Calu3 (cell line): ENCODE measurements at places on chromosomes 4 and X. TPM values are rescaled to one million over a fixed set of nuclear protein-coding genes. Genes with fewer than 3 reads are reported as not detected.

- H3K27ac ChIP-seq = no peak overlapping the region
- no peaks in the 10 kb centered on the region for H3K4me1 ChIP-seq
- H3K27me3 ChIP-seq = peaks cover 70% of the 10 kb centered on the region
These were observed 125.8 kb upstream of the LNX1 start for GRCh38 chr4:53717064-53717549.

AFF2 gene
- 0.17 and 0.27 TPM in 2 replicates for total RNA-seq

CT45A10 gene
- not detected in 2 replicates for total RNA-seq

DNA sequence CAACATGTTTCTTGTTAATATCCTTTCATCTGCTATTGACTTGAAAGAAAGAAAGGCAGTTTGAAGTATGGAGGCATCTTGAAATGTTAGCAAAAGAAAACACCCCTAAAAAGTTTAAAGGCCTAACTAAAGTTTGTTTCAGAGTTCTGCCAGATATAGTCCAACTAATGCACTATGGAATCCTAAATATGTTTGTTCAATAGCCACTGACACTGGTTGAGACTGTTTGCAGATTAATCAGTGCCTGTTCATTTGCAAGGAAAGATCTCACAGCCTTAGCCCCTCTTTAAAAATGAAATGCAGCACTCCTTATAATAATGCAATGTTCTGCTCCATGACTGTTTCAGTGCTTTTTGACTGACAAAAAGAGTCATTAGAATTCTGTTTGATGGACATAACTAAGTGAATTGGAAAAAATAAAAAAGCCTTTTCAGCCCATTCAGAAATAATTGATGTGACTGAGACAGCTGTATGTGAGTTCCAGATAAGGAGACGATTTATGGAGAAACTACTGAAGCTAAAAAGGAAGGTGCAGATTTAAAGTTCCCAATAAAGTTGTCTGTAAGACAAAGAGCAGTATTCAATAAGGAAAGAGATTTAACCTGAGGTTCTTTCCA is 192.0 kb downstream of the PCDH7 start:
- no peak for DNase-seq
- H3K4me1 ChIP-seq = peaks cover 8% of the 10 kb centered on the region
- no peak overlapping the region for H3K27ac ChIP-seq
- no peaks in the 10 kb centered on the region for H3K27me3 ChIP-seq
- H3K4me3 ChIP-seq = no peak overlapping the region
- H3K36me3 ChIP-seq = no peaks in the 10 kb centered on the region

GRCh38 chr4:151198748-151199147 is 78.2 kb upstream of the PRSS48 start:
- DNase-seq = no peak
- no peaks in the 10 kb centered on the region for H3K27me3 ChIP-seq
- peaks cover 27% of the 10 kb centered on the region for H3K4me1 ChIP-seq

GPRASP1 gene
- total RNA-seq = 3.6 and 3.9 TPM in 2 replicates

NPY5R gene
- total RNA-seq = 1.2 and 1.3 TPM in 2 replicates

DNA sequence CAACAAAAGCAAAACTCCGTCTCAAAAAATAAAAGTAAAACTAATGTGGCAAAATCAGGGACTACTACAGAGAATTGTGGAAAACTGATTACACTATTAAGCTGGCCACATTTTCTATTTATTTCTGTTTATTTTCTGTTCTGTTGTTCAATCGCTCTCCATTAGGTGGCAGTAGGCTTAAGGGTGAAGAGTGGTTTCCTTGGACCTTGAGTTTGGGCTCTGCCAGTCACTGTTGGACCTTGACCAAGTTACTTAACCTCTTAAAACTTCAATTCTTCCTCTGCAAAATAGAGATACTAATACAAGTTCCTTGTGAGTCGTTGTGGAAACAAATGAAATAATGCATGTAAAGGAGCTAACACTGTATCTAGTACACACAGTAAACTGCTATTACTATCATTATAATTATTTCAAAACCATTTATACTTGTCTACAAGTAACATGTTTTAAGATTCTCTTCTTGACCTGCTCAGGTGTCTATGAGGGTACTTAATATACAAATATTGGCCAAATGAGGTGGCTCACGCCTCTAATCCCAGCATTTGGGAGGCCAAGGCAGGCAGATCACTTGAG is 15.2 kb downstream of the HSD17B11 start:
- peaks cover 6% of the 10 kb centered on the region for H3K36me3 ChIP-seq
- no peaks in the 10 kb centered on the region for H3K4me1 ChIP-seq
- DNase-seq = no peak
- H3K4me3 ChIP-seq = no peak overlapping the region

TRAPPC11 gene
- 20.0 and 21.5 TPM in 2 replicates for total RNA-seq

GRCh38 chrX:100812216-100813158 is 7.7 kb upstream of the CSTF2 start:
- peaks cover 55% of the 10 kb centered on the region for H3K4me1 ChIP-seq
- DNase-seq = peak; percentile 23
- peaks cover 21% of the 10 kb centered on the region for H3K36me3 ChIP-seq
- peak overlapping the region; percentile 65 for H3K4me3 ChIP-seq

LANCL3 gene
- total RNA-seq = 2.2 and 2.3 TPM in 2 replicates

BCLAF3 gene
- 11.1 and 12.7 TPM in 2 replicates for total RNA-seq
